ENCODE measurements at places on chromosomes 11 and 22.
A peak's percentile ranks its signal among the peaks of the same experiment; 100 is the strongest.

DNA sequence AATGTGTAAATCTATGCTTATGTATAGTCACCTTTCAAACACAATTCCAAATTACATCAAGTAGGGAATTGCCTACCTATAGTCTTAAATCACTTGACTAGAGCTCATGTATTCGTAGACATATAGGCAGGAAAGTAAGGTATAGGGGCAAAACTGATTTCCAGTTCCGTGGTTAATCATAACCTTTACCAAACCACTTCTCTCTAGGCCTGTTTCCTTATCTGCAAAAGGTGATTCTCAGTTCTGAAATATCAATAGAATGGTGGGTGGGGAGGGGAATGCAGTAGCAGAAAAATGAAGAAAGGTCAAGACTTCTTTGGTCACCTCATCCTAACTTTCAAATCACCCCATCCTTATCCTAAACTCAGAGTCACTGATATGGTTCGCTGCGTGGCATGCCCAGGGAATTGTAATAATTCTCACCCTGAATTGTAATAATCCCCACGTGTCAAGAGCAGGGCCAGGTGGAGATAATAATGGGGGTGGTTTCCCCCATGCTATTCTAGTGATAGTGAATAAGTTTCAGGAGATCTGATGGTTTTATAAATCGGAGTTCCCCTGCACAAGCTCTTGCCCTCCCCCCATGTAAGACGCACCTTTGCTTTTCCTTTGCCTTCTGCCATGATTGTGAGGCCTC, 1.9 kb upstream of the ANO5 start:
- no peak for DNase-seq

DNA sequence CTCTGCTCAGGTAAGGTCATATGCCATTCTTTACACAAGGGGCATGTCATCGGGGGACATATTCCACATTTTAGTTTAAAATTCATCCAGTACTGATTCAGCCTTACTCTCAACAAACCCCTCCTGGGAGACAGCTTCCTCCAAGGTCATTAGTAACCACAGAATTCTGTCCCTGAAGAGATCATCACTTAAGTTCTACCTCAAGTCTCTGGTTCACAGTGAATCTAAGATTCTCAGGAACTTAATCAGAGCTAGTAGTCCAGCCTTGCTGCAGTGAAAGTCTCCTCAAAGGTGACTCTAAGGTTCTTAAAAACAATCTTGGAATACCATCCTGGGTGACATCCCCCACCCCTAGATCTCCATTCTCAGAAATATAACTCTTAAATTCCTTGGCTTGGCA, 18.9 kb upstream of the GDPD4 start:
- DNase-seq = no peak

DNA sequence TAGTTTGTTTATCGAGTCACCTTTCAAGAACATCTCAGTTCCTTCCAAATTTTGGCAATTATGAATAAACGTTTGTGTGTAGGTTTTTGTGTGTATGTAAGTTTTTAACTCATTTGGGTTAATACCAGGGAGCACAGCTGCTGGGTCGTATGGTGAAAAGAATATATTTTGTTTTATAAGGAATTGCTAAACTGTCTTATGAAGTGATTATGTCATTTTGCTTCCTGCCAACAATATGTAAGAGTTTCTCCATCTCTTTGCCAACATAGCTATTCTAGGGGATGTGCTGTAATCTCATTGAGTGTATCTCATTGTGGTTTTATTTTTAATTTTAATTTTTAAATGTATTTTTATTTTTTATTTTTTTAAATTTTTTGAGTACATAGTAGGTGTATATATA, 27.3 kb downstream of the BCL2L13 start:
- no peak for DNase-seq

- DNase-seq = no peak
These were observed 129.5 kb downstream of the MAML2 start for GRCh38 chr11:96213500-96213899.

DNA sequence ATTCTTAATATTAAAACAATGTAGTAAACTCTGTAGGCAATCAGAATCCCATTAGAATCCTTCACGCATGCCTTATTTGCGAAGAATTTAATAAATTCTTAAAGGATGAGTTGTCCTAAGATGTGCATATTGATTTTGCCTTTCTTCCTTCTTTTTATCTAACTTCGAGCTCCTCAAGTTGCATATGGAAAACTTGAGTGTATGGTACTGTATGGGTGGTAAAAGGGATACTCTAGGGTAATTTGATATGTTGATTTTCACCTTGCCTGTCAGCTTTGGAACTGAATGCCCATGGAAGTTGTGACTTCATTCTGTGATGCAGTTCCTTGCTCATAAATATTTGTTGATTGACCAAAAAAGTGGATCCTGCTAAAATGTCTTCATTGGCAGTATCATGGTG, 193.8 kb downstream of the DDX10 start:
- no peak for DNase-seq

- no peak for DNase-seq
These were observed 2.7 kb upstream of the MUC5B start for GRCh38 chr11:1219834-1220815.

GRCh38 chr22:29339381-29340235, 24.1 kb upstream of the RASL10A start:
- no peak for DNase-seq

DNA sequence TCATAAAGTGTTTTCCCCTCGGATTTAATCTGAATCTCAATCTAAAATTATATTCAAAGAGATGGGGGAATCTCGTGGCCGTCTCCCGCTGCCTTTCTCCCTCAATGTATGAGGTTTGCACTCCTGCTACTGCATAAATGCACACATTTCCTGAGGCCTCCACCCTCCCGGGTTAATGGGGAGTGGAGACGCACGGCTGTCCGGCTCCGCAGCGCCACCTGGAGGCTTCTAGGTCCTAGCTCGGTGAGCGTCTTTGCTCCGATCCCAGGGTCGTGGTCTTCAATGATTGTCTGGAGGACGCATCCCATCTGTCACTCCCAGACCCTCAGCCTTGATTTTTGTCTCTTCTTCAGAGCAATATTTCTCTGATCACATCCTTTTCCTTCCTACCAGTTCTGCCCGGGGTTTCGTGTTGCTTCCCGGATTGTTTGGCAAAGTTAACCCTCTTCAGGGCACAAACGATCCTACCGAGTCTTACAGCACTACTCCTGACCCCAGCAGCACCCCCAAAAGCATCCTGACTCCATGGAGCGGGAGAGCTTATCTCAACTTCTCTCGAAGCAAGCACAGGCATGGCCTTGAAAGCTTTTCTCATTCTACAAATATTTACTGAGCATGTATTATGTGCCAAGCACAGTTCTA, at the start of gene LMO1:
Gene LMO1 (minus strand): TSS at position 110 of the 642 bp plus-strand sequence. CDS start 516 bp downstream, outside the sequence.
- peak; percentile 35 for DNase-seq

DNA sequence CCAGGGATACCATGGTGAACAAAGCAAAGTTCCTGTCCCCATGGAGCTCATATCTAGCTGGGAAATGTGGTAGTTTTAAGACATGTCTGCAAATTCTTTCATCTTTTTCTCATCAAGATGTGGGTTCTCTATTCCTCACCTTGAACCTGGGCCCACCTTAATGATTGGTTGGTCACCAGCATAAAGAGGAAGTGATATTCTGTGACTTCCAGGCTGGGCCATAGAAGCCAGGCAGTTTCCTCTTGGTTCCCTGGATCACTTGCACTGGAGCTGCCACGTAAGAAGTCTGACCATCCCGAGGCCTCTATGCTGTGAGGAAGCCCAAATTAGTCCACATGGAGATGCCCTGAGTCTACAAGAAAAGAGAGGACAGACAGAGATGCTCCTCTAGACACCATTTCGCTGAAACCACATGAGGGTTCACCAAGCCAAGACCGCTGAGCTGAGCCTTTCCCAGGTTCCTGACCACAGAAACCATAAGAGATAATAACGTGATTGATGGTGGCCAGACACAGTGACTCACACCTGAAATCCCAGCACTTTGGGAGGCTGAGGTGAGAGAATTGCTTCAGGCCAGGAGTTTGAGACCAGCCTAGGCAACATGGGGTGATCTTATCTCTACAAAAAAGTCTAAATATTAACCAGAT, 119.5 kb upstream of the ISX start:
- DNase-seq = no peak

GRCh38 chr22:38272373-38273134, at the start of gene TMEM184B:
TSS of gene TMEM184B (minus strand) at chr22:38273010. CDS start at chr22:38247961, 25,049 bp downstream.
- peak; percentile 36 for DNase-seq
